ENCODE measurements at places on chromosomes 3 and 15. TPM values are rescaled to one million over a fixed set of nuclear protein-coding genes. Genes with fewer than 3 reads are reported as not detected.

Gene DNAJB8
- total RNA-seq: not detected

Gene SCAMP5
- total RNA-seq: 2.2 TPM

Gene FANCD2OS
- not detected for total RNA-seq

Gene SEMA3B
- total RNA-seq: 17.6 TPM

Gene NR1I2
- total RNA-seq: 0.98 TPM

GRCh38 chr3:166455744-166456143 is 618.5 kb upstream of the BCHE start:
- no peak for DNase-seq

- DNase-seq: no peak
Observed at GRCh38 chr3:44482721-44483120, 5.3 kb upstream of the ZNF445 start.

DNA sequence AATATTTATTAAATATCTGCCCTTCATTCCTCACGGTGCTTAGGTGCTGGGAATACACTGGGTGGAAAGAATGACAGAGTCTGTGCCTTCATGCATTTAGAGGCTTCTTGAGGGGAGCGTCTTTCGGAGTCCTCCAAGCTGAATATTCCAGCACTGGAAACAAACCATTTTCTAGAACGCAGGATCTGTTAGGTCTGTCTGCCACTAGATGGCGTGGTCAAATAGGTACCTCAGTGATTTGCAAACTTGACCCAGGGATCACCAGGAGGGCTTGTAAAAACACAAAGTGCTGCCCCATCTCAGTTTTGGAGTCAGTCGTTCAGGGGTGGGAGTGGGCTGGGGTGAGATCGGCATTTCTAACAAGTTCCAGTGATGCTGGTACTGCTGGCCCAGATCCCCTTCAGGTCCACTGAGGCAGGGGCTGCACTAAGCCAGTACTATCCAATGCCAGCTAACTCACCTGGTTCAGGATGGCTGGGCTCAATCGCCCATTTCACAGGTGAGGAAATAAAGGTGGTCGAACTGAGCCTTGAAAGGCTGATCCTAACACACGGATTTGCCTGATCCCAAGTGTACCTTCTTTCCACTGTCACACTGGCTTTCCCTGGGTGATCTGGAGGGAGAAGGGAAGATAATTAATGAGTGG is 14.8 kb downstream of the ARNT2 start:
- no peak for DNase-seq

All from breast epithelium (tissue), 4 donors.